M059J (cell line): ENCODE measurements at places on chromosomes 6 and 20.
A peak's percentile ranks its signal among the peaks of the same experiment; 100 is the strongest.

- DNase-seq, result peak; percentile 24
Observed at GRCh38 chr6:150599199-150600009, at the start of gene PLEKHG1. Gene PLEKHG1, plus strand, starts transcription at chr6:150599885. Its CDS starts 133,797 bp downstream, at chr6:150733682.

DNA sequence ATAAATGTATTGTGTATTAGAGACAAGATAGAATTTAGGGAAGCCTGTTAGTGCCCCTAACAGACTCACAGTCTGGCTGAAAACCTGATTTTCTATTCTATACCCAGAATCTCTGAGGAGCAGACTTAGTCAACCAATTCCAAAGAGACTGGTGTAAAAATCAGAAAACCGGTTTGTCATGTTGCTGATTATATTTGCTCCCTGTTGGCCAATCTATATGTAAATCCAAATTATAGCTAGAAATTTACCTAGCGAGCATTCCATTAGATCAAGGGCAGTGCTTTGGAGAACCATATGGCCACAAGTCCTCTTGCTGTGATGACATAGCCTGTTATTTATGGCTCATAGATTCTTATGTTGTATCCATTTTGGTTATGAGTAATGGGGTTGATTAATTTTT lies 4.8 kb downstream of the NFYA start:
- DNase-seq, result no peak

DNA sequence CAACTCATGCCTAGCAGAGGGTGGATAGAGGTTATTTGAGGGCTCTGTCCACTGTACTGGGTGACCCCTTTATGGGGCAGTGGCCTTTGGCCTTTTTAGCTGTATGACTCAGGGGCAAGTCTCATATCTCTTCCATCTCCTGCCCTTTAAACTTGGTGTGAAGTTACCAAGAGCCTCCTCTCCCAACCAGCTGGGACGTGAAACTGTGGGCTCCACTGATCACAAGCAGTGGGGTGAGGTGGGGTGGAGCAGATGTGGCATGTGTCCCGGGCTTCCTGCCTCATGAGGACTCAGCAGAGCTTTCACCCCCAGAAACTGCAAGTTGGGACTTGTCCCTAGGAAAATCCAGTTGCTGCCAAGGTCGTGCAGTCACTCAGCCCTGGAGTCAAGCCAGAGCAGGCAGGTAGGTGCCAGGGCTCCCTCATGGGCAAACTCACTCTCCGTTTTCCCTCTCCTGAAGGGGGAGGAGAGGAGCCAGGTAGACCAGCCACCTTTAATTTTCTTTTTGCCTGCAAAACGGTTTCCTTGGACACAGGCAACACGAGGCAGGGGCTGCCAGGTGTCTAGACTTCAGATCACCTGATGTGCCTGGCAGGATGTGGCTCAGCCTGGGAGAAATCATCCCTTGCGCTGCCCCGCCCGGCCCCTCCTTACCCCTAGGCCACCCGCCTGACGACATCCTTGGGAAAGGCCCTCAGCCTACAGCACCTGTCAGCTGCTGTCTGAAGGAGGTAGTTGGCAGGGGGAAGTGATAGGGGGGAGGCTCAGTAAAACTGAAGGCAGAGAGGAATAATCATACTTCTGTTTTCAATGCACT lies 4.0 kb downstream of the CDKN1A start:
- DNase-seq, result peak; percentile 72

GRCh38 chr6:37569743-37570481 lies 70.2 kb upstream of the CCDC167 start:
- no peak for DNase-seq

DNA sequence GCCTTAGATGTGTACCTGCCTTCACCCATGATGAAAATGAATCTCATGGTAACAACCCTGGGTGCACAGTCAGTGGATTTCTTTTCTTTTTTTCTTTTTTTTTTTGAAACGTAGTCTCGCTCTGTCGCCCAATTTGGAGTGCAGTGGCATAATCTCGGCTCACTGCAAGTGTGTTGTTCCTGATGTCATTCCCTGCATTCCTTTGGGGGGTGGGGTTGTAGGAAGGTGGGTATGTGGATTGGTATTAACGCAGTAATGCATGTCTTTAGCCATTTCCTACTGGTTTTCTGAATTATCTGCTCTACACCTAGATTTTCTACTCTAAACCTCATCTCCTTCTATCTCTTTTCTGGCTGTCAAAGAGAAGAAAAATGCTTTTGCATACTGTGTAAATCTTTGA lies 146.6 kb downstream of the RNF144B start:
- DNase-seq, result no peak

DNA sequence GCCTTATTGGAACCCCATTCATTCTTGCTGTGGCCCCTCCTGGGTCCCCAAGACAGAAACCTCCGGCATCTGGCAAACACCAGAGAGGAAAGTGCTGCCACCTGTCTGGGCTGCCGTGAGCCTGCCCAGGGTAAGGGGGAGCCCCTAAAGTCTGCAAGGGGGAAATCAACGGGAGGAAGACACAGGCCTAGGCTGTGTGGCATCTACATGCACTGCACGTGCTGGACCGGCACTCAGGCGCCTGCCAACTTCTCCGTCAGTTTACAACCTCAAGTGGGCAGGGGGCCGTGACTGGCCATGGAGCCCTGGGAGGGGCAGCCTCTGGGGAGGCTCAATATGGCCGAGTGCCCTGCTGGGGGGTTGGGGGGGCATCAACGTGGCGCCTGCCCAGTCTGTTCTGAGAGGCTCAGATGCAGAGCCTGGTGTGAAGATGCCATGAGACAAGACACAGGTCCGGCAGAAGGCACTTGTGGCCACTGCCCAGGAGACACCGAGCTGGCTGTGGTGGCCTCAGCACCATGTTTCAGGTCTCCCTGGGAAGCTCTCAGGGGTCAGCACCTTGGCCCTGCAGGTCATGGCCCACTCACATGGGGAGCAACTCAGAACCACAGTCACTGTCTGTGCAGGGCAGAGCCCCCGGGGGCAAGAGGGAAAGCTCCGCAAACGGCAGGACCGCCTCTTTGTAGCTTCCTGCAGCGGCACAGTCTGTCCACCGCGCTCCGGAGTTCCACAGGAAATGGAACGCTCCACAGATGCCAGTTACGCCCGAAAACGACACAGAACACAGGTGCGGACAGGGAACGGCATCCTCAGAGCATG lies 8.4 kb downstream of the UCKL1 start:
- no peak for DNase-seq

DNA sequence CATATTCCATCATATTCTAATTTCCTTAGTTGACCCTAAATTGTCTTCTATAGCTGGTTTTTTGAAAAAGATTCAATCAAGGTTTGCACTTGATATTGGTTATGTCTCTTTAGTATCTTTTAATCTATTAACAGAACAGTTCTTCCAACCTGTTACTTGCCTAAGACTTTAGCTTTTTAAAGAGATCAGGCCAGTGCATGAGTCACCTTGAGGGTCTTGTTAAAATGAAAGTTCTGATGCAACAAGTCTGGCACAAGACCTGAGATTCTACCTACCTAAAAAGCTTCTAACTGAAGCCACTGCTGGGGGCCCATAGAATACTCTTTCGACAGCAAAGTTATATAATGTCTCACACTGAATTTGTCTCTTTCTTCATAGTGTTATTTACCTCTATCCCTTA lies 3.2 kb downstream of the USP45 start:
- no peak for DNase-seq

DNA sequence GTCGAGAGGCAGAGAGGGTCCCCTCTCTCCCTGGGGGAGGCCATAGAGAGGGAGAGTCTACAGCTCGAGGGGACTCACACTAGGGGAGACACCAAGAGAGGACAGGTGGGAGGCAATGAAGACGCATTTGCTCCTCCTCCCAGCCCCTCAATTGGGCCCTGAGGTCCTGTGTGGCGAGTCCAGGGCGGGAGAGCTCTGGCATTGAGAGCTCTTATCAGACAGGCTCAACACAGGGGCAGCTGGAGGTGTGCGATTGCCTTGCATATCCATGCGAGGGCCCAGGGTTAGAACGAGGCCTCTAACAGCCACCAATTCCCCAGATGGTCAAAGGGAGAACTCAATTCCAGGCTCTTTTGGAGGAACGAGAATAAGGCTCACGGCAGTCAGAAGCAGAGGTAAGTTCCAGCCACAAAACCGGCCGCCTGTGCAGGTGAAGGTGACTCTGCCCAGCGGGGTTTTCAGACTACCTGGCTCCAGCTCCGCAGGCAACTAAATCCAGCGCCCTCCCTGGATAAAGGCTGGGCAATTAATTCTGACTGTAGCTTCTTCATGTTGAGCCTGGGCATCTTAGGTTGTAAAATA lies 94.0 kb upstream of the MPC1 start:
- DNase-seq, result no peak

DNA sequence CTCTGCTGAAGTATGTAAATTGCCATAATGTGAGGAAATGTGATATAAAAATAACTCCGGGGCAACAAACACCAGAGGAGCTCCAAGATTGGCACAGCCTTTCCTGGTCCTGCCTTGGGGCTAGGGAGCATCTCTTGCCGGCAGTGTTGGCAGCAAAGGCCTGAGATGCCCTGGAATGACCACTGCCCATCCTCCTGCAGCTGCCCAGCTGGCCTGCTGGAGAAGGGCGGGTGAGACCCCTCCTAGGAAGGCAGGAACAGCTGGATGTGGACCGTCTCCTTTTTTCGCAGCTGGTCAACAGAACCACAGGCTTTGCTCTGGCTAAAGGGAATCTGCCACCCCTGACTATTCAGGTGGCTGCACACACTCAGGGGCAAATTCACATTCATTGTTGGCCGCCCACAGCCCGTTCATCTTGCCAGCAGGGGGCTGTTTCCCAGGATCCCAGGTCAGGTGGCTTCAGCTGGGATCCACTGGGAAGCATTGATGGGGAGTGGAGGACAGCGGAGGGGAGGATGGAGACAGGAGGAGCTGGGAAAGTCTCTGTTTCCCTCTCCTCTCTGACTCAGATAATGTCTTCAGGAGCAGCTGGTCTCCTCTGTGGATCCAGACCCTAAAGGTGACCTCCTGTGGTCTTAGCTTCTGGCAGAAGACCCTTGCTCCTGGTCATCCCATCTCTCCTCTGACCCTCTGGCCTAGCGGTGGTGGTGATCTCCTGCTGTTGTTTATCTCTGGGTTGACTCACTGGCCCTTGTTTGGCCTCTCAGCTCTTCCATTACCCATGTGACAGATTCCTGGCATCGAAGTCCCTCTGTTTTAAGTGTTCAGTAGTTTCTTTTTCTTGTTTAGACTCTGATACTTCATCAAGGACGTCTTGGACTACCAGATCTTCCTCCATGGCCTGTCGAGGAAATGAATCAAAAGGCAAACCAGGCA lies 336.7 kb downstream of the DHX35 start:
- DNase-seq, result peak; percentile 66

GRCh38 chr6:35677456-35677855 lies 11.3 kb downstream of the FKBP5 start:
- DNase-seq, result peak; percentile 36

GRCh38 chr6:105896821-105897095 lies 189.4 kb upstream of the PRDM1 start:
- no peak for DNase-seq

DNA sequence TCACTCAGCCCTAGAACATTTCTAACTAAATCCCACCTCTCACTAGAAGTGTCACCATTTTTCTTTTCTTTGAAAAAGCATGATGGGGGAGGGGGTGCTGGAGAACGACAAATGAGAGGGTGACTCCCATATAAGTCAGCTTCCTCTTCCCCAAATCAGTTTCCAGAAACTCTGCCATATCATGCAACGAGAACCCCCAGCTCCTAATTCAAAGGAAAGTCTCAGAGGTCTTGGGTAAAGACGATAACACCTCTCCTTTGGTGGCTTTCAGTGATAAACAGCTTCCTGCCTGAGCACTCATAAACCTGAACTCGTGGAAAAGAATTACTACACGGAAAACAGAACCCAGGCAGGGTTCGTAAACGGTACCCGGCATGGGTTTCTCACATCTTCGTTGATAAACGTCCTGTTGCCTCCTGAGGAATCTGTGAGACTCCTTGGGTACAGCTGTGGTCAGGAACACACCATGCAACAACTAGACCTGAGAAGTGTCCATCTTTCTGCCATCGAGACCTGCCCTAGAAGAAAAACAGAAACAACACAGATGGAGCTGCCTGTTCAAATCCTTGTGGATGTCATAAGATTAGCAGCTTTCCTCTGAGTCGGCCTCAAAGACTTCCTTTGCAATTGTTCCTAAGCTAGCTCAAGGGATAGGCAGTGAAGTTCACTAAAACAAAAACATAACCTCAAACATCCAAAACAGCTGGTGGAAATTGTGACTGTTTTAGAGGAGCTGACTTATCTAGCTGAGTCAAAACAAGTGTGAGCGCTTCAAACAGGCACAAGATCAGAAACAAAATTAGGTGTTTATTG lies 185.8 kb upstream of the PRDM1 start:
- DNase-seq, result peak; percentile 65

DNA sequence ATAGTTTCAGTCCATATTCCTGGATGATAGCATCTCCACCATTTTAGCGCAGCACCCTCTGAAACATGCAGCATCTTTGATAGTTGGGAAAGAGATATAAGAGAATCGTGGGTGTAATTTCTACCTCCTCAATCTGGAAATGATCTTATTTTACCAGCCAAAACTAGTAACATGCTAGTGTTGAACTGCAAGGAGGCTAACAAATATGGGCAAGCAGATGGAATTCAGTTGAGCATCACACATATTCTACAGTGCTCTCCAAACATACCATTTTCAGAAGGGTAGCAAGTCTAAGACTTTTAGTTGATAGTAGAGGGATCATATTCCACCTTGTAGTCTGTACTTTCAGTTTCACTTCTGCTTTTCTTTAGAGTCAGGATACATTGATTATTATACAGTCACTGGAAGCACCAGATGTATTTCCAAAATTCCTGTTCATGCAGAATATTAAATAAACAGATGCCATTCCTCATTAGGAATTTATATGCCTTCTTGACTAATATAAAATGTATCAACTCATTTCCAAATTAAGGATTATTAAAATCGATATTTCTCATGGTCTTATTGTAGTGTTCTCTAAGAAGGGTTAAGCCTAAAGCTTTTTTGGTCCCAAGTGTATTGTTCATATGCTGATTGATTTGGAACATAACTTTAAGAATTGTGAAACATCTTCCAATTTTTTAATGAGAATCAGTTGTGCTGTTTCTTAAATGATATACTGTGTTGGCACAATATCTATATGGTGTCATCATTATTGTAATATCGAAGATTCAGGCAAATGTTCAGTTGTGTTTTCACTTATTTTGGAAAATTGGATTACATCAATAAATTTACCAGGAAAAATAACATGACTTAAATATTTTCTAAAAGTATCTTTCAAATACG lies 362.0 kb downstream of the CENPW start:
- peak; percentile 43 for DNase-seq

DNA sequence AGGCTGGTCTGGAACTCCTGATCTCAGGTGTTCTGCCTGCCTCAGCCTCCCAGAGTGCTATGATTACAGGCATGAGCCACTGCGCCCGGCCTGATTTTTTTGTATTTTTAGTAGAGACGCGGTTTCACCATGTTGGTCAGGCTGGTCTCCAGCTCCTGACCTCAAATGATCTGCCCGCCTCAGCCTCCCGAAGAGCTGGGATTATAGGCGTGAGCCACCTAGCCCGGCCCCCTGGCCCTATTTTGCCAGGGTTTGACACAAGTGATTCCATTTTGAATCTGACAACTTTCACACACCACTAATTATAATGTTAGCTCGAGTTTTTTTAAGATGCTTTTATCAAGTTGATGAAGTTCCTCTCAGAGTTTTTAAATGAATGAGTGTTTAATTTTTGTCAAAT lies 25.6 kb downstream of the TTLL9 start:
- no peak for DNase-seq
